ENCODE measurements at places on chromosomes 4 and X.

DNA sequence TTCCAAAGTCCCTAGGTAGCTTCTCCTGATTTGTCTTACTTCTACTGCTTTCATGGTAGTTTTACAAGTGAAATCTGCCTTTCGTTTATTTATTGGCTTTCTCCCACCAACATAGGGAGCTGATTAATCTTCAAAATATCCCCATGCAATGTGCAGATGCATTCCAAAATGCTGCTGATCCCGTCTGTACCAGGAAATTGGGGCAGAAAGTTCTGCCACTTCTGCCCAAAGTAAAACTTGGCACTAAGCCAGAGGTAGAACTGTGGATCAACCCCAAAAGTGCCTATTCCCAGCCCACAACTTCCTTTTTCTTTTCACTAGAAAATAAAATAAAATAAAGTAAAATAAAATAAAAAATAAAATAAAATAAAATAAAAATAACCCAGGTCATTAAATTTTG is 47.3 kb upstream of the PPARGC1A start:
- no peak for DNase-seq

DNA sequence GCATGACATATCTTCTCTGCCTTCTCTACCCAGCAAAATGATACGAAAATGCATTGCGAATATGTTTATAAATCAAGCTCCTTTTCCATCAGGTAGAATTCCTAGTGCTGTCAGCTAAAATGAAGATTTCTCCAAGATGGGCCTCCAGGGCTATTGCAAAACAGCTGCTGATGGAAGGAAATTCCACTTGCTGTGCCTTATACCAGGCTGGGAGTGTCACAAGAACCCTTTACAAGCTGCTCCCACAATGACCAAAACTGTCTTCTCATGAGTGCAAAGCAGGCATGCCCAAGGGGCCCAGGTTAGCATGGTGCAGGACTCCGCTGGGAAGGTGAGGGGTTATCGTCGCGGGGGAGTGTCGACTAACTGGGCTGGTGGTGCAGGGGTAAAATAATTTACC is 8.7 kb downstream of the HNRNPH2 start:
- no peak for DNase-seq

- DNase-seq = no peak
Observed at GRCh38 chr4:39541987-39542610, 14.9 kb upstream of the UGDH start.

GRCh38 chr4:142164767-142165500 is 528.6 kb downstream of the IL15 start:
- DNase-seq = no peak

DNA sequence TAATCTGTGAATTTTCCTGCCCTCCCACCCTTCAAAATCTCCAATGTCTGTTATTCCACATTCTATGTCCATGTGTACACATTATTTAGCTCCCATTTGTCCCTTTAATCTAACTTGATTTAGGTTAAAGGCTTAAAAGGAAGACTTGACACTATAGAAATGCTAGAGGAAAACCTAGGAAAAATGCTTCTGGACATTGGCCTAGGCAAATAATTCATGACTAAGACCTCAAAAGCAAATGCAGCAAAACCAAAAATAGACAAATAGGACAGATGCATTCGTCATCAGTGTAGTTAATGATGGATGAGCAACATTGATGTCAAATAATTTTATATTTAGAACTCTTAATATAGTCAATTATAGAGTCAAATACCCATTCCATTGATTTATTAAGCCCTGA is 36.9 kb downstream of the INTU start:
- no peak for DNase-seq

DNA sequence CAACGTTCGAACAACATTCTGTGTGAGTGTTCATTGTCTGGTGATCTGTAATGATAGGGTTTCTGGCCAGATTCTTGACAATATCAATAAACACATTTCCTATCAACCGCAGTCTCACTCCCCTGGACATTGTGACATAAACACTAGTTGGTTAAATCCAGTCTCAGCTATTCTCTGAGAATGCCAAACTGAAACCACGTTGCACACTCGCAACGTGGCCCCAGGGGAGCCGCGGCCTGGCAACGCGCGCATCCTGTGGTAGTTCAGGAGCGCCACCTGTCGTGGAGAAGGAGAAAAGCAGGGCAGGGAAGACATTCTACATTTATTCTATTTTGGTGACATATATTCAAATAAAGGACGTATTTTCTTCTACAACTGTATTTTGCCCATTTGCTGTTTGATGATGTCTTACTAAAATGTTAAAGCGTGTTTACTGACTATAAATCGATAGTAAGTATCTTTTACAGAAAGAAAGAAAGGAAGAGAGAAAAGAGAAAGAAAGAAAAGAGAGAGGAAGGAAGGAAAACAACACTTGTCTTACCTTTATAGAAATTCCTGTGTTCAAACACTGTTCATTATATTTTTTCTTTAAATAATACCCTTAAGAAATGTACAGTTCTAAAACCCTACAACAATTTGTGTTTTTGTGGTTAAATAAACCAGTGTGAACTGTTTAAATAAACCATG is 738.3 kb upstream of the FRG1 start:
- no peak for DNase-seq

DNA sequence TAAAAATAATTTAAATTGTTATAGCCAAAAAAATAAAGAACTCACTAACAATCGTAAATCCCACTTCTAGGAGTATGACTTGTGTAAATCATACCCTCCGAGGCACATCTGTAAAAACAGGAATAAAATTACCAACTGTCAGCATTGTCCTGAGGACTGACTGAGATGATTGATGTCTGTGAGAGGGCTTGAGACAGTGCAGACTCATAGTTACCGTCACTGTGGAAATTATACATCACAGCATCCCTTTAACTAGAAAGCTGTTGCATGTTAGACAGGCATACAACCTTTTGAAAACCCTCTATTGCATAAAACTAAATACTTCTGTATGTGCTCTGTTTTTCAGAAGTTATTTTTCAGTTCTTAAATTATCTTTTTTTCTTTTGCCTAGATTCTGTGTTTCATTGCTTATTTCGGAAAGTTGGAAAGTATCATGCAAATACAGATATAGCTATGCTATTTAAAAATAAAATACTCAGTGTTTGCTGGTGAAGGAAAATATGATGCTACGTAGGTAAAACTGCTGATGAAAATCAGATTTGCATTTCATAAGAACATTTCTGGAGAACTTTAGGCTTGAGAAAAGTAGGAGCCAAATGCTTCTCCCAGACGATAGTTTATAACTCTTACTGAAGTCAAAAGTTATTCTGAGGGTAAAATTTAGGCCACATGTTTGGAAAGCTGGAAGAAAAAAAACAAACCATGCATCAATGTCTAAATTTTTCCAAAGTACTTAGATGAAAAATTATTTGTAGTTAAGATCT is 13.6 kb upstream of the RBPJ start:
- DNase-seq = no peak

DNA sequence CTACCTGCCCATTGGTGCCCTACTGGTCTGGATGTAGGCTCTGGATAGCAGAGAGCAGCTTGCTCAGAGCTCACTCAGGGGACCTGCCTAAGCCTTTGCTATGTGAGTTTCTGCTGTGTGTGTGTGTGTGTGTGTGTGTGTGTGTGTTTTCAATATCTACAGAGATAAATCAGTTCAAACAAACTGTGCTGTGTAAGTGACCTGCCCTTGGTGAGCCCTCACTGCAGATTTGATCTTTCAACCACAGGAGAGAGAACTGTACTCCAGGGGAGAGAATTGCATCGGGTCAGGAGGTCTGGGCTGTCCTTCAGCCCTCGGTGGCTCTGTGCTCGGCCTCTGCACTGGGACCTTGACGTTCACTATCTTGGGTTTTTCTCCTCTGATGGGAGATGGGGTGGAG is 35.0 kb upstream of the CDKN2AIP start:
- DNase-seq = no peak

GRCh38 chr4:78902298-78902697 is 36.9 kb downstream of the PAQR3 start:
- no peak for DNase-seq

DNA sequence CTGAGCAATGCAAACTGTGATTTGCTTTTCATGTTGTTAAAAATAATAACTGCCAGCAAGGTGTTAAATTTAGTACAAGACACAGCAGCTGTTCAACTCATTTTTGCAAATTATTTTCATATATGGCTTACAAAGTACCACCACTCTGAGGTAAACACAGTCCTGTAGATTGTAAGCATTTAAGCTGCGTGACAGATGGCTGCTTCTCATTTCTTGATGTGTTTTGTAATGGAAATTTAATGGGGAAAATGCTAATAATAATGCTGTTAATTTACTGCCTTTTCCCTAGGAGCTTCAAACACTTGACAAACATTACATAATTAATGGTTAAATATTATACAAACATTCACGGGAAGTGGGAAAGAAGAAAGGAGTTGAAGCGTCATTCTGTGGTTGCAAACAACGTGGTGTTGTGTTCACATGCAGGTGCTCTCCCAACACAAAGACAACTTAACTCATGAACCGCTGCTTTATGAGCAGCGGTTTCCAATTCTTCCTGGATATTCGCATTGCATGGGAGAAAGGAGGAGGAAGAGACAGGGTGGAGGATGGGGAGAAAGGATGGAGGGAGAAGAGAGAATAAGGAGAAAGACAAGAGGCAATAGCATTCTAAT is 236.8 kb upstream of the VCX start:
- no peak for DNase-seq

DNA sequence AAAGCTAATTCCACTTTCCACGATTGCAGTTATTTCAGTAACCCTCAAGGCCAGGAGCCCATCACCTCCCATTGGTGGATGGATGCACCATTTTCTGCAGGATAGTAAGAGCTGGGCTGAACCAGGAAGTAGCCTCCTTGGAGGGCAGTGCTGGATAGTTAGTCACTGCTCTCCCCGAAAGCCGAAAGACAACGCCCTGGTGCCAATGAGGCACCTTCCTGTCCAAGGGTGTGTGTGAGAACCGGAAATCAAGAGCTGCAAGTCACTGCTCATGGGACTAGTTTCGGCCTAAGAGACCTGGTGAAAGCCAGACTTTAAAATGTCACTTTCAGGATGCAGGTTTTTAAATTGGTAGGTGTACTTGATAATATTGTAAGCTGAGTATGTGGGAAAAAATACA is 203.8 kb upstream of the HS3ST1 start:
- no peak for DNase-seq

DNA sequence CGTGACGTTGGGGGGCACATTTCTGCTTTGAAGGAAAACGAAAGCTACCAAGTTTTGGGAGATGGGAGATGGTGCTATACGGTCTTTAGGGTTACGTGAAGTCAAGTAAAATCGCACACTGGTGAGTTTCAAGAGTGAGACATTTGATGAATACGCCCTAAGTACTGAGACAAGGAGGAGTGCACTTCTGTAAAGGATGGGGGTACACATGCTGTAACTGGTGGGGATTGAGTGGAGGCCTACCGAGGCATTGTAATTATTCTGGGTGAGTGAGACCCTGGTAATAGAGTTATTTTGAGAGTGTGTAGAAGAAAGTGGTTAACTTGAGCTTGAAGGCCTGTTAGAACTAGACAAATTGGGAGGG is 536 bp downstream of the SH3BGRL start:
- DNase-seq = no peak

- DNase-seq = no peak
Observed at GRCh38 chr4:70356185-70356584, 4.4 kb upstream of the SMR3A start.

GRCh38 chr4:165208221-165208652 is 876 bp downstream of the KLHL2 start:
- DNase-seq = no peak

GRCh38 chr4:38149472-38149996 is 189.3 kb downstream of the PTTG2 start:
- no peak for DNase-seq

DNA sequence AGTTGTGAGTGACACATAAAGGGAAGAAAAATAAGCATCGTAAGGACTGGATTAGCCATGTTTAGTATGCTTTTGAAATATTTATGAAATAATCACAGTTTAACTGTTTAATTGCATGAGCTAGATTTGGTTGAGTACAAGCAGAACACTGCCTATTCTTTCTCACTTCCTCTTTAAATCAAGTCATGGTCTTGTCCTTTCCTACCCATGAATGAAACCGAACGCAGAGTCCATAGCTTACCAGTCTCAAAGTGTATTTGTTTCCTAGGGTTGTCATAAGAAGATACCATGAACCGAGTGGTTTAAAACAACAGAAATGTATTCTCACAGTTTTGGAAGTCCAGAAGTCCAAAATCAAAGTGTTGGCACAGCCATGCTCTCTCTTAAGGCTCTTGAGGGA is 684.0 kb upstream of the MAGEB2 start:
- no peak for DNase-seq

GRCh38 chr4:44186850-44187246 is 261.8 kb downstream of the KCTD8 start:
- no peak for DNase-seq

- no peak for DNase-seq
Observed at GRCh38 chrX:10177601-10178000, 20.8 kb downstream of the CLCN4 start.

- DNase-seq = no peak
Observed at GRCh38 chr4:53601251-53601764, 10.0 kb upstream of the LNX1 start.
